ENCODE measurements at places on chromosomes 11 and 22.

- no peak for DNase-seq
Observed at GRCh38 chr22:29382580-29383302, 5.6 kb downstream of the AP1B1 start.

- no peak for DNase-seq
Observed at GRCh38 chr11:41446107-41446506, 13.3 kb downstream of the LRRC4C start.

- DNase-seq = no peak
Observed at GRCh38 chr11:131800452-131800851, 430.0 kb downstream of the NTM start.

DNA sequence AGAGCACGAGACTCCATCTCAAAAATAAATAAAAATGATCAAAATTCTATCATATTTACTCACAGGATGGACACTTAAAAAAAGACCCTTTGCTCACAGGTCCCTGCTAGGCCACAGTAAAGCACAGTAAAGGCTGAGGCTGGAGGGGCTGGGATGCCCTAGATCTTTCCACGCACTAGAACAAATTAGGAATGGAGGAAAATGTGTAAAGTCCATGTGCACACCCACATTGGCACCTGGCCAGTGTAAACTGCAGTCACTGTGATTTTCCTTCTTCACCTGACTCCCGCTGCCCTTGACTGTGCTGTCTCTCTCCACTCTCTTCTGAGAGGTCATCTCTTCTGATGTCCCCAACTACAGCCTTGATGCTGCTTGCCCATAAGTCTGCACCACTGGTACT lies 195.5 kb downstream of the EFCAB6 start:
- DNase-seq = no peak

- no peak for DNase-seq
Observed at GRCh38 chr11:60862171-60862570, 5.2 kb upstream of the ZP1 start.

GRCh38 chr22:23652286-23652685 lies 20.2 kb upstream of the DRICH1 start:
- no peak for DNase-seq

GRCh38 chr11:43360361-43361032 lies 1.8 kb downstream of the TTC17 start:
- DNase-seq = peak; percentile 25

- no peak for DNase-seq
Observed at GRCh38 chr22:43543522-43544288, 131.9 kb downstream of the MPPED1 start.

- no peak for DNase-seq
Observed at GRCh38 chr22:29512031-29512430, 32.0 kb downstream of the NEFH start.

- peak; percentile 59 for DNase-seq
Observed at GRCh38 chr11:86869966-86870570, 69.7 kb downstream of the PRSS23 start.

DNA sequence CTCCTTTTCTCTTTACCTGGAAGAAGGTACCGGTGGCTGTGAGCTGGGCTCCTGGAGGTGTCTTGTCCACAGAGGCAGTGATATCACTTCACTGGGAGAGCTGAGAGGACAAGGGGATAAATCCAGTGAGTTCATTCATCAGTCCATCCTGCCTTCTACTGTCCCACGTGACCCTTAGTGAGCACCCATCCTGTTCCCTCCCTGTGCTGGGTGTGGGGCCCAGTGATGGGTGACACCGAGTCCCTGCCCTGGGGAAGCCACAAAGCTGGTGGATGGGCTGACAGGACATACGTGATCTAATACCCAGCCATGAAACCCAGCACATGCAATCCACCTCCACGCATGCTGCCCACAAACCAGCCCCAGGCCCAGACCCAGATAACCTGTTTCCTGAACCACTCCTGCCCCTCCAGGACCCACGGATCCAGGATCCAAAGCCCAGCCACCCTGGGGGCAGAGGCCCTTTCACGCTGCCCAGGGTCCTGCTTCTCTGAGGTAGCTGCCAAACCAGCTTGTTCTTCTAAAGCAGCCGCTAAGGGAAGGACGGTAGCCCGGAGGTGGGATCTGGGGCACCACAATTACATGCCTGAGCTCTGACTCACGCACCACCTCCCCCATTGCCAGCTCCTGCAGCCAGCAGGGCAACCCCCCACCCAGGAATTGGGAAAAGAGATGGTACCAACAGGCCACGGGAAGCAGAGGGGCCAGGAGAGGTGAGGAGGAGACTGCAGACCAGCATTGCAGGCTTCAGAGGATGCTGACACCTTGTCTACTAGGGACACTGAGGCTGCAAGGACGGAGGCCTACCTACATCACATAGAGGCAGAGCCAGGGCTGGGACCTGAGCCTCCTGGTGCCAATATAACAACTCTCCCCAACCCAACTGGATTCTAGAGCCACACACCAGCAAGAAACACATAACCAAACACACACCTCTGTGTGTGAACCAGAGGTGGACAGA lies 35.2 kb downstream of the GDPD5 start:
- DNase-seq = peak; percentile 29

DNA sequence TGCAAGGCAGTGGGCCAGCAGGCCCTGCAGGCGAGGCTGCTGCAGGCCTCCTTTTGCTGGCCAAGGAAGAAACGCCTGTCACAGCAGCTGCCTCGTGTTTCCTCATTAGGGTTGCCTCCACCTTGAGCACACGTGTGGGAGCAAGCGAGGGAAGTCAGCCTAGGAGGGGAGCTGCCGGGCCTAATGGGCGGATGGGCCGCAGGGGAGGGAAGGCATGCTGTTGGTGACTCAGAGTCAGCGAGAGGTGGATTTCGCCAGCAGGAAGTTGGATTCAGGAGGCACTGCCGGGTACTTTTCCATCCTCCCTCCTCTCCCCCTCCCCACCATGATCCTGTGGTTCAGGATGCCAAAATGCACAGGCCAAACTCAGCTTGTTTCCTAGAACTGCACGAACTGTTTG lies 498.7 kb downstream of the METTL15 start:
- DNase-seq = peak; percentile 14

DNA sequence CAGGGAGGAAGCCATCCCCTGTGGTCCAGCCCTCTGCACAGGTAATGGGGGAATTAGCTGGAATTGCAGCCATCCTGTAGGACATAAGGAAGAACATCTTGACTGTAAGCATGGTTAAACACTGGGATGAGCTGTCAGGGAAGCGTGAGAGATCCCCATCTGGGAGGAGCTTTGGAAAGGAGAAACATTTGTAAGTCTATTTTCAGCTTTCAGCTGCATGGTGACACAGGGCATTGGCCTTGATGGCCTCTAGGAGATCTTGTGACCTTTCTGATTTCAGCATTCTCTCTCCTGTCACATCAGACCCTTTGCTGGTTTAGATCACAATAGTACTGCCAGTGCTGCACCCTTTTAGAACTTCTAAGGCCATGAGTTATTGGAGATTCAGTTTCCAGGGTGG lies 47.1 kb downstream of the BCR start:
- DNase-seq = no peak

- DNase-seq = peak; percentile 34
Observed at GRCh38 chr11:33847251-33847650, 44.6 kb downstream of the LMO2 start.

GRCh38 chr11:26023057-26023456 lies 308.9 kb upstream of the ANO3 start:
- DNase-seq = no peak

- DNase-seq = no peak
Observed at GRCh38 chr11:119827113-119827512, 98.1 kb upstream of the NECTIN1 start.

DNA sequence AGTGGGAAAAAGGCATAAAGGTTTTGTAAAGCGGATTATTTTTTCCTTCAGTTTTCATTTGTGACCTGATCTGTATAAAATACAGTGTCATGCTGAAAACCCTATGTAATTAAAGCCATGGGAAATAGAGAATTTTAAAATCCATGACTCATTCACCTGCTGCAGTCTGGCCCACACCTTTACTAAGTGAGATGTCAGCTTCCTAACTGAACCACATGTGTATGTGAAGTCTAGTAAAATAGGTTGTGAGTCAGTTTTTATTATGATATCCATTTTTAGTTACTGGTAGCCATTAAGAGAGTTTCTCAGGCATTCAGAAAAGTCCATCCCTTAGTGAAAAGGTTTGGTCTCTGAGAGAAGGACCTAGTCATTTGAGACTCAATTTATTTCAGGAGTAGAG lies 60.9 kb downstream of the TRIM44 start:
- no peak for DNase-seq

DNA sequence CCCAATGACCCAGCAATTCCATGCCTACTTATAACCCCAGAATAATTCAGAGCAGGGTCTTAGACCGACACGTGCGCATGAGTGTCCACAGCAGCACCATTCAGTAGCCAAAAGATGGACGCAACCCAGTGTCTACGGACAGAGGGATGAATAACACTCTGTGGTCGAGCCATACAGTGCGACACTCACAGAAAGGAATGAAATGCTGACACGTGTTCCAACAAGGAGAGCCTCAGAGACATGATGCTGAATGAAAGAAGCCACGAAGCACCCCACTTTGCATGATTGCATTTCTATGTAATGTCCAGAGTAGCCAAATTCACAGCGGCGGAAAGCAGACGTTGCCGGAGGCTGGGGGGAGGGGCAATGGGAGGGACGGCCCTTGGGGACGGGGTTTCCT lies 134.4 kb downstream of the CTTN start:
- DNase-seq = peak; percentile 28

DNA sequence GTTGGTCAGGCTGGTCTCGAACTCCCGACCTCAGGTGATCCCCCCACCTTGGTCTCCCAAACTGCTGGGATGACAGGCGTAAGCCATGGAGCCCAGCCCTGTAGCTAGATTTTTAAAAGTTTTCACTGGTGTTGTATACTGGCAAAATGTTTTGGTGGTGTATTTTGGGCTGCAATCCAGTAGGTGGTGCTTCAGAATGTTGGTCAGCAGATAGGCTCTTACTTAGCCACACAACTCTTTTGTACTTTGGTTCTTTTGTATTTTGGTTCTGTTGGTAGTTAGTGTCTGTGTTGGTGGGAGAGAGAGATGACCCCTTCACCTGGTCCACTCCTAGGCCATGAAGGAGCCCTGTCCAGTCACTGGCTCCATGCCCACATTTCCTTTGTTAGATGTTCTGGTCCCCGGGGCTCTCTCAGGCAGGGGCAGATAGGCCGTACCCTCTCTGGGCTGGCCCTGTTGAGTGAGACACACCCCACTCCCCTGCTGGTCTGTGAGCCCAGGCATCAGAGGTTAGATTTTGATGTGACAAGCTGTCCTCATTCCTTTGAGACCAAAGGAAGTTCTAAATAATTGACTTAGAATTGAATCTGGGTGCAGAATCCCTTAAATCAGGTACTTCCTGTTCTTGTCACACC lies 123.8 kb downstream of the DDX10 start:
- DNase-seq = peak; percentile 53

DNA sequence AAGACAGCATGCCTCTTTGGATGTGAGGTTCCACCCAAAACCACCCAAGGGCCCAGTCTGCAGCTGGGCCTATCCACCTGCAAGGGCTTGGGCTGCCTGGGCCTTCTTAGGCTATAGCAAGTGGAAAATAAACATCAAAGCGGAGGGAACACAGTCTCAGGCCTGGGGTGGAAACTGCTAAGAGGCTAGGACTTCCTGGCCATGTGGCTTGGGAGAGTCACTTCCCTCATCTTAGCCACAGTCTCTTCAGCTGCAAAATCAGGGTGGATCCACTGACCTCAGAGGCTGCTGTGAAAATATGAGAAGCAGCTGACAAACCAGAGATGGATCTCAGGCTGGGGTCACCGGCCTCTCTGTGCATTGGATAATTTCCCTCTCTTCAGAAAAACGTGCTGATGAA lies 30.6 kb upstream of the TFIP11 start:
- no peak for DNase-seq

GRCh38 chr11:125168918-125169456 lies 4.4 kb downstream of the PKNOX2 start:
- DNase-seq = no peak

- no peak for DNase-seq
Observed at GRCh38 chr11:71364176-71364671, 84.0 kb downstream of the DHCR7 start.

DNA sequence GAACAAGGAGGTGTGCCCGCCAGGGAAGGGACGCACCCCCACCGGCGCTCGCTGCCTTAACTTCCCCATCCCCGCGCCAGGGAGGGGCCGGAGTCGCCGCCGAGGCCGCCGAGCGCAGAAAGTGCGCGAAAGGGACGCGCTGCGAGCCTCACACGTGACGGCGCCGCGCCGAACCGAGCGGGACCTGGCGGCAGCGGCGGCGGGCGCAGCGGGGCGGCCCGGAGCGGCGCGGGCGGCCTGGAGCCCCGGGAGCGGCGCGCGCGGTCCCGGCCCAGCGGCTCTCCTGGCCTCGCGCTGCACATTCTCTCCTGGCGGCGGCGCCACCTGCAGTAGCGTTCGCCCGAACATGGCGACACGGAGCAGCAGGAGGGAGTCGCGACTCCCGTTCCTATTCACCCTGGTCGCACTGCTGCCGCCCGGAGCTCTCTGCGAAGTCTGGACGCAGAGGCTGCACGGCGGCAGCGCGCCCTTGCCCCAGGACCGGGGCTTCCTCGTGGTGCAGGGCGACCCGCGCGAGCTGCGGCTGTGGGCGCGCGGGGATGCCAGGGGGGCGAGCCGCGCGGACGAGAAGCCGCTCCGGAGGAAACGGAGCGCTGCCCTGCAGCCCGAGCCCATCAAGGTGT lies at the start of gene SORL1:
SORL1 (plus strand) TSS at position 329 of the 623 bp plus-strand sequence; CDS start at position 347, 18 bp downstream.
- DNase-seq = peak; percentile 36

DNA sequence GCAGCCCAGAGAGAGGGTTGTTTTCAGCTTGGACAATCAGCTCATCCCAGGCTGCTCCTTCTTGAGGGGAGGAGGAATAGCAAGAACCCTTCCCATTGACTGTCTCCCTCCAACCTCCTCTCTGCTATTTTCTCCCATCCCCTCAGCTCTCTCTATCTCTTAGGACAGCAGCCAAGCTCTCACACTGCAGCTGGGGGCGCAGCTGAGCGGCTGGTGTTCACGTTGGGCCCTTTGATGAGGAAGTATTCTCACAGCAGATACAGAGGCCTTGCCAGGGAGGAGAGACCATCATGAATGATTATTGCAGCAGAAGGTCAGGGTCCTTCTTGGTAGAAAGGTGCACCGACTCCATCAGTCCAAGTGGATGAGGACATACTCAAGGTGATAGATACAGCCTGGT lies 26.5 kb upstream of the CADM1 start:
- DNase-seq = no peak

DNA sequence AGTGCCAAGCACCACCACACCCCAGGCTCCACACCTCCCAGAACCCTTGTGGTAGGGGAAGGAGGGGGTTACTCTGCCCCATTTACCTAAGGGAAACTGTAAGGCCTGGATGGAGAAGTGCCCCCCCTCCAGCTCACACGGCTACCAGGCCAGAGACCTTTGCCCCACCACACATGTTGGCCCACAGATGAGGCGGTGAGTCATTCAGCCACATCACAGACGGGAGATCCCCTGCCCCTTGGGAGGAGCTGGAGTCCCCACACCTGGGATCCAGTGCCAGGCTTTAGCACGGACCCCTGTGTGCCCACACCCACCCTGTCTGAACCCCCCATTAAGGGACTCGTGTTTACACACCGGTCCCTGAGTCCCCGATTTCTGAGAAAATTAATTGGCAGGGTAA lies 24.9 kb downstream of the CDKN1C start:
- no peak for DNase-seq

DNA sequence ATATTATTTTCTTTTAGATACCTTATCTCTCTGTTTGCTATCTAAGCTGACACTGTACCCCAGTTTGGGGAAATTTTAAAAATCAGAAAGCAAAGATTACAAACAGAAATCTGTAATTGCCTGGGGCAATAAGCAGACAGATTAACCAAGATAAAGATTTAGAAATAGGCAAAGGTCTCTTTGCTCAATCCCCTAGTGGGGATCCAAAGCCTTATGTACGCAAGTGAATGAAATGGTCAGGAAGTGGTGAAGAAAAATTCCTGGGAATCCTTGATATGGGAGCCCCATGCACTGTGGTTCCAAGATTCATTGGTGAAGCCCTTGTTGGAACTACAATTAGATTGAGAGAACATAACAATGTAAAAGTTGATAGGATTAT lies 139.5 kb upstream of the GUCY1A2 start:
- no peak for DNase-seq

Data from AG10803 (cell line).